ENCODE measurements at places on chromosomes 16 and 17. TPM values are rescaled to one million over a fixed set of nuclear protein-coding genes. Genes with fewer than 3 reads are reported as not detected.

Gene WNT9B
- total RNA-seq: not detected

Gene DPEP2
- 0.18 TPM for total RNA-seq

Gene RAP1GAP2
- total RNA-seq: 3.1 TPM

Gene CDH1
- not detected for total RNA-seq

Gene NATD1
- 7.2 TPM for total RNA-seq
